ENCODE measurements at places on chromosomes 2 and 18. TPM values are rescaled to one million over a fixed set of nuclear protein-coding genes. Genes with fewer than 3 reads are reported as not detected.

Gene DNAH7
- total RNA-seq: 0.32 TPM

Gene TANC1
- total RNA-seq: 15.1 TPM

Gene OBSL1
- 67.8 TPM for total RNA-seq

Gene DNER
- 0.15 TPM for total RNA-seq

Gene MALL
- total RNA-seq: not detected

Gene IL36B
- total RNA-seq: not detected

Gene UGT1A3
- total RNA-seq: not detected

Gene HNRNPLL
- total RNA-seq: 58.1 TPM

Gene CFC1
- not detected for total RNA-seq

All from SJCRH30 (cell line).